Stomach (tissue), 19 donors: ENCODE measurements at places on chromosomes 16 and 17. TPM values are rescaled to one million over a fixed set of nuclear protein-coding genes. Genes with fewer than 3 reads are reported as not detected.
A peak's percentile ranks its signal among the peaks of the same experiment; 100 is the strongest.

GRCh38 chr17:33725675-33726271 is 432.7 kb upstream of the ASIC2 start:
- peak; percentile 56 for DNase-seq

DNA sequence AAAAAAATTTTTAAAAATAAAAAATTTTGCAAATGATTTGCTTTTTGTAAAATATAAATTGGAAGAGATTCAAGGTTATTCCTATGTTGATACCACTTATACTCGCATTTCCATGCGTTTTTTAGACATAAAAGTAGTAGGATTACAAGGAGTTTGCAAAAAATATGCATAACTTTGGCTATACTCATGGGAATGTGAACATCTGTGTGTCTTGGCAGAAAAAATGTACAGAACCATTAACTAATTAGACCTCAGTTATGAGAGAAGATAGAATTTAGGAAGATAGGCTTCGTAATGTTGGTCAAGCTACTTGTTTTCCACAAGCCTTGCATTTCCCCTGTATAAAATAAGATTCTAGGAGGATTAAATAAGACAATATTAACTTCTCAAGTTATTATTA is 61.1 kb upstream of the VPS4A start:
- DNase-seq = no peak

GRCh38 chr17:83147280-83147679 is 67.9 kb downstream of the METRNL start:
- DNase-seq = no peak

- DNase-seq = peak; percentile 11
Observed at GRCh38 chr16:56362057-56362655, 63.2 kb downstream of the AMFR start.

- DNase-seq = peak; percentile 33
Observed at GRCh38 chr16:77434530-77435271, at the start of gene ADAMTS18. Gene ADAMTS18, minus strand, starts transcription at chr16:77435034. Its CDS starts 339 bp downstream, at chr16:77434695.

GRCh38 chr17:21010705-21011596 is 31.9 kb downstream of the USP22 start:
- no peak for DNase-seq

DNA sequence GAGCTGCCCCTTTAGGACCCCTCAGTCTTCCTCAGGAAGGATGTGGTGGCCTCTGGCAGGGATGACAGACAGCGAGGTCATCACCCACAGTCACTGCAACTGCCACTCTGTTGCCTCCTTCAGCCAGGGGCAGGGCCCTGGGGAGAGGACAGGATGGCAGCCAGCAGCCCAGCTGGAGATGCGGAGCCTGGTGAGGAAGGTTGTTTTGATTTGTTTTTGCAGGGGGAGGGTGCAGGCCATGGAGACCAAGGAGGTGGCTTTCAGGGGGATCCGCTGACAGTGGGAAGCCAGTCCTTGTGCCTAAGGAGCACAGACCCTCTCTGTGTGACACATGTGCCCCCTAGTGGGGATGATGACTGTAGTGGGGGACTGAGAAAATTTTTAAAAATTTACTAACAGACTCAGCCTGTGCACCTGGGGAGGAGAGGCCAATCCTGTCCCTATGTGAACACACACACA is 7.4 kb downstream of the PRCD start:
- peak; percentile 51 for DNase-seq

DNA sequence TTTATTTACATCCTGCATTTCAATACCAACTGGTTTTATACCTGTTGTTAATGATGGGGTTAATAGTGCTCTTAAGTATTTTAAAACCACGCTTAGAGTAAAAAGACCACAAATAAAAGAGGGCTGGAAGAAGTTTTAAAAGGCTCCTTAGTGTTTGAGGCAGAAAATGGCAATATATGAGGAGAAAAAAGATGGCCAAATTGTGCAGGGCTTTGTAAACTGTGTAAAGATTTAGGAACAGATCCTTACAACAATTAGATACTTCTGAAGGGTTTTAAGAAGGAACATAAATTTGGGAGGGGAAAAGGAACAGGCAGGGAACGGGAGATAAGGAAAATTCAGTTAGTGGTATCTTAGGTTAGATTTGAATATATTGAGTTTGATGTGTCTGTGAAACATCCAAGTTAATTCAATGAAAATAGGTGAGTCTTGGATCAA is 12.7 kb downstream of the CDC27 start:
- no peak for DNase-seq

- DNase-seq = no peak
Observed at GRCh38 chr17:19771971-19772630, 24.0 kb upstream of the ALDH3A1 start.

DNA sequence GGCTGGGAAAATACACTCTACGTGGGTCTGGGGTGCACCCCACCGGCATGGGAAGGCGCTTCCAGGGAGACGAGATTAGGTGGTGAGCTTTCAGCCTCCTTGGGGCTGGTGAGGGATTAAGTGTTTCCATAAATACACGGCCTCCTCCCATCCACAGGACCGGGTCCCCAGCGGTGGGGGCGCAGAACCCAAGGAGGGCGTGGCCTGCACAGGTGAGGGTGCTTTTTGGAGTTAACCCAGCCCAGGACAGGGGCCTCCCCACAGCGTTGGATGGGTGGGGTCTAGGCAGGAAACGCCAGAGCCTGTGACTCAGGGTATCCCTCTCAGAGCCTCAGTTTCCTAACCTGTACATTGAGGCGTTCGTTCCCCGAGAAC is 1.1 kb downstream of the C16orf74 start:
- DNase-seq = no peak

- no peak for DNase-seq
Observed at GRCh38 chr17:37604556-37604955, 4.7 kb downstream of the SYNRG start.

- no peak for DNase-seq
Observed at GRCh38 chr17:52227926-52228325, 69.4 kb upstream of the CA10 start.

GRCh38 chr16:68902003-68902968 is 59.0 kb downstream of the TANGO6 start:
- no peak for DNase-seq

DNA sequence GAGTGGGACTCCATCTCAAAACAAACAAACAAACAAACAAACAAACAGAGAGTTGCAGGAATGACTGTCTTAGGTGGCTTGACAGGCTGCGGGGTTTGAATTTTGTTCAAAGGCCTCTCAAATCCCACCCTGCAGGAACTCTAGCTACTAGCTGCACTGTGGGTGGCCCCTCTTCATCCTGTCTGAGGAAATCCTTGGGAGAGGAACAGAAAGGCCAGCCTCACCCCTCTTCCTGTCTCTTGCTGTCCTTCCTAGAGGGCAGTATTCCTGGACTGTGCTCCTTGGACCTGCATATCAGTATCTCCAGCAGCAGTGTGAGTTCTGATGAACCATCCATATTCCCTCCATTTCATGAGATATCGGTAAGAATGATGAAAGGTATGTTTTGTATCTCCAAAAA is 2.0 kb upstream of the CCDC92B start:
- DNase-seq = no peak

DNA sequence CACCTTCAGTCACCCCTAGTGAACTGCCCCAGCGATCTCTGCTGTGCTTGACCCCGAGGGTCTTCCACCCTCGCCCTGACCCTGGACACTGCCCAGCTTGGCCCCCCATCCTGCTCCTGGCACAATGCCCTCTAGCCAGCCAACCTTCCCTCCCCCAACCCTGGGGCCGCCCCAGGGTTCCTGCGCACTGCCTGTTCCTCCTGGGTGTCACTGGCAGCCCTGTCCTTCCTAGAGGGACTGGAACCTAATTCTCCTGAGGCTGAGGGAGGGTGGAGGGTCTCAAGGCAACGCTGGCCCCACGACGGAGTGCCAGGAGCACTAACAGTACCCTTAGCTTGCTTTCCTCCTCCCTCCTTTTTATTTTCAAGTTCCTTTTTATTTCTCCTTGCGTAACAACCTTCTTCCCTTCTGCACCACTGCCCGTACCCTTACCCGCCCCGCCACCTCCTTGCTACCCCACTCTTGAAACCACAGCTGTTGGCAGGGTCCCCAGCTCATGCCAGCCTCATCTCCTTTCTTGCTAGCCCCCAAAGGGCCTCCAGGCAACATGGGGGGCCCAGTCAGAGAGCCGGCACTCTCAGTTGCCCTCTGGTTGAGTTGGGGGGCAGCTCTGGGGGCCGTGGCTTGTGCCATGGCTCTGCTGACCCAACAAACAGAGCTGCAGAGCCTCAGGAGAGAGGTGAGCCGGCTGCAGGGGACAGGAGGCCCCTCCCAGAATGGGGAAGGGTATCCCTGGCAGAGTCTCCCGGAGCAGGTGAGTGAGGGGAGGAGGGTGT is at the start of gene TNFSF13:
Gene TNFSF13 (plus strand): TSS at position 207 of the 776 bp plus-strand sequence. CDS start 290 bp downstream, at position 497.
- DNase-seq = peak; percentile 73

Gene LGALS9B
- total RNA-seq = 13.4 TPM

Gene ATAD5
- total RNA-seq = 0.58 TPM

Gene ANKFN1
- total RNA-seq = not detected

Gene CETP
- not detected for total RNA-seq

Gene TBC1D3I
- total RNA-seq = not detected
